ENCODE measurements at places on chromosomes 3 and 15.

- no peak for DNase-seq
Observed at GRCh38 chr3:132606085-132606484, 9.0 kb downstream of the ACKR4 start.

- no peak for DNase-seq
Observed at GRCh38 chr15:32098033-32098432, 67.7 kb downstream of the CHRNA7 start.

- DNase-seq: no peak
Observed at GRCh38 chr3:7346364-7346763, 485.4 kb downstream of the GRM7 start.

- DNase-seq: no peak
Observed at GRCh38 chr3:129503471-129504291, 24.8 kb upstream of the RHO start.

DNA sequence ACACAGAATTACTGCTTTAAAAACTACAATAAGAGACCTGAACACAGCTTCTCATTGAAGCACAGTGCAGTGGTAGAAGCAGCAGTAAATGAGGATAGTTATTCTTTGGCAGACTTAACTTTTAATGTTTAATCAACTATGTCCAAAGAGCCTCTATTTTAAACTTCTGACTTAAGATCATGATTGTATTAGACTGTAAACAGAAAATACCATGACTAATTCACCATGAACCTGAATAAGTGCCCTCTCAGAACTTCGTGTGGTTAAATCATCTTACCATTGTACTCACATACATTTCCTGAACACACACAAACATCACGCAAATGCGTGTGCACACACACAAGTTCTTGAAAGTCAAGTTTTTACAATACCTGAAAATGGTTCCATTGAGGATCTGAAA lies 13.9 kb downstream of the CEP152 start:
- DNase-seq: peak; percentile 81

- DNase-seq: no peak
Observed at GRCh38 chr15:63494408-63494807, 10.0 kb upstream of the USP3 start.

DNA sequence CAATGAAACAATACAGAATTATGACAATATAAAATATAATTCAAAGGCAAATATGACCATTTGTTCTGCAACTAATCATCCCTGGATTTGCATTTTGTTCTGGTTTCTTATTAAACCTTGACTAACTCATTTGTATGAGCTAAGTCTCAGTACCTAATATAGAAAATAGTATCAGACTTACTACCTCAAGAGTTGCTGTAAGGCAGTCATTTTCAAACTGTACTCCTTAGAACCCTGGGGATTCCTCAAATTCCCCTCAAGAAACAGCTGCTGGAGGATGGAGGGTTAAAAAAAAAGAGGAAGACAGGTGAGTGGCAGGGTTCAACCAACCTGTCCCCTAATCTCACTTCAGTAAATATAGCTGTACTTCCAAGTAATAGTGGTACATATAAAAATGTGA lies 11.1 kb downstream of the ZBTB11 start:
- no peak for DNase-seq

GRCh38 chr3:58609990-58610389 lies 32.8 kb upstream of the FAM107A start:
- DNase-seq: peak; percentile 18

- DNase-seq: no peak
Observed at GRCh38 chr3:129974833-129975704, 549 bp downstream of the TRH start.

GRCh38 chr15:49152552-49153312 lies 2.7 kb downstream of the COPS2 start:
- DNase-seq: no peak

- peak; percentile 22 for DNase-seq
Observed at GRCh38 chr3:128497305-128498126, 4.5 kb upstream of the GATA2 start.

DNA sequence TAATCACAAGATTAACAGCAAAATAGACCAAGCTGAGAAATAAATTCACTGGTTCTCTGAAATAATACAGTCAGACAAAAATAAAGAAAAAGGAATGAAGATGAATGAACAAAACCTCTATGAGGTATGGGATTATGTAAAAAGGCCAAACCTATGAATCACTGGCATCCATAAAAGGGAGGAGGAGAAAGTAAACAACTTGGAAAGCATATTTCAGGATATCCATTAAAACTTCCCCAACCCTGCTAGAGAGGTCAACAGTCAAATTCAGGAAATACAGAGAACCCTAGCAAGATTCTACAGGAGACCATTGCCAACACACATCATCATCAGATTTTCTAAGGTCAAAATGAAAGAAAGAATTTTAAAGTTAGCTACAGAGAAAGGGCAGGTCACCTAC lies 649.7 kb upstream of the CBLB start:
- no peak for DNase-seq

DNA sequence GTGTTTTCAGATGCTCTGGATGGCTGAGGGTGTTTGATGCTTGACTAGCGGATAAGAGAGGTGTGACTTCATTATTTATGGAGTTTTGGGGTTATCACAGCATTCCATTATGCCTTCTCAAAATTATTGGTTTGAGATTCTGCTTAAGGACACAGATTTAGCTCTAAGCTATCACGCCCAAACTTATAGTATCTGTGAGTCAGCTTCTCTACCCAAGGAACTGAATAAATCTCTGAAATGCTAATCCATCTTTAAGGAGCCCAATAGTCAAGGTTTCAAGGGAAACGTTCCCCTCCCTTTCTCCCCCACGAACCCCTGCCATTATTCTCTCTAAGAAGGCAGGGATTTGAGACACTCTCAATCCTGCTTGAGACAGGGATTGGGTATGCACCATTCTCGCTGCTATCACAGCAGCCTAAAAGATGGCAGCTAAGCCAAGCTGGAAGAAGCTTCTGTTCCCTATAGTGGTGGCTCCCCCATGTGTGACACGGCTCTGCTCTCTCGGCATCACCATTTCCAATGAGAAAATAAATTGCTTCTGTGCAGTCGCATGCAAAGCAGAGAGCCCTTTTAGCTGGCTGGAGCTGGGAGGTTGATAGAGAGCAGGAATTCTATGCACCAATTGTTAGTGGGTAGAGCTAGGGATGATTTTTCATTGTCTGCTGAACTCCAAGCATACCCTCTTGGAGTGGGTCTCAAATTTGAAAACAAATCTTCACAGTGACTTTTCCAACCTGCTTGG lies 151.1 kb downstream of the IL20RB start:
- DNase-seq: no peak

GRCh38 chr3:105429034-105429762 lies 62.5 kb downstream of the ALCAM start:
- DNase-seq: no peak

DNA sequence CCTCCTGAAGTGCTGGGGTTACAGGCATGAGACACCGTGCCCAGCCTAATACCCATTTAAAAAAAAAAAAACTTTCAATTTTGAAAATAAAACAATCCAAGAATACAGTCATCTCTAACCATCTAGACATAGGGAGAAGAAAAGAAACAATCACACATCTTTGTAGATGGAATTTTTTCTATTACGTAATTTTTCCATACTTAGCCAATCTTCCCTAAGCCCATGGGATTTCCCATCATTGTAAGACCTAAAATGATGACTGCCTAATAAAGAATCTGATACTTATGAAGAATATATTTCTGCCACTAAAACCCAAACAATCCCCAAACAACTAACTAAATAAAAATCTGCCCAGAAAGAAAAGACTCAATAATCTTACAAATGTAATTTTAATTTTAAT lies 88.7 kb downstream of the CBLB start:
- DNase-seq: no peak

All from ACHN (cell line).